ENCODE measurements at places on chromosomes 2 and 18.

DNA sequence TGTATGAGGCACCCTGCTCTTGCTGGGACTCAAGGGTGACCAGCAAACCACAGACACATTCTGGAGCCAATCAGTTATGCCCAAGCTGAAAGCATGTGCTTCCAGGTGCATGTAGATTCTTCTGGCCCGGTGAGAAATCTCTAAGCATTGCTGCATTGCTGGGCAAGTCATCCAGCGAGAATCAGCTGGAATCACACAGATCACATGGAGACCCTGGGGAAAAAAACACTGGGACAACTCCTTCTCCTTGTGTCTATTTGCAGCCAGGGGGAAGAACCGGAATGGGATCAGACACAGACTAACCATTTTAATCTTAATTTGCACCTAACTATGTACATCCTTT is 119.7 kb upstream of the KLF7 start:
- DNase-seq = no peak

- no peak for DNase-seq
Observed at GRCh38 chr2:26615860-26616705, 25.1 kb downstream of the CIB4 start.

- no peak for DNase-seq
Observed at GRCh38 chr2:132662732-132663131, 7.3 kb downstream of the LYPD1 start.

DNA sequence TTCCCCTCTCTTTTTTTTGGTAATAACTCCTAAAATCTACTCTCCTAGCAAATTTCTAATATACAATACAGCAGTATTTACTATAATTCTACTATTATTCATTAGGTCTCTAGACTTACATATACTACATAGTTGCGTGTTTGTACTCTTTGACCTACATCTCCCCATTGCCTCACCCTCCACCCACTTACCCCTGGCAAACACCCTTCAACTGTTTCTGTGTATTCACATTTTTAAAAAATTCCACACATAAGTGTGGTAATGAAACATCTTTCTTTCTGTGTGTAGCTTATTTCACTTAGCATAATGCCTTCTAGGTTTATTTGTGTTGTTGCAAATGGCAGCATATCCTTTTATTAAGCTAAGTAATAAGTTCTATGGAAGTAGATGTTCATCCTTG is 336.0 kb downstream of the CCDC85A start:
- no peak for DNase-seq

DNA sequence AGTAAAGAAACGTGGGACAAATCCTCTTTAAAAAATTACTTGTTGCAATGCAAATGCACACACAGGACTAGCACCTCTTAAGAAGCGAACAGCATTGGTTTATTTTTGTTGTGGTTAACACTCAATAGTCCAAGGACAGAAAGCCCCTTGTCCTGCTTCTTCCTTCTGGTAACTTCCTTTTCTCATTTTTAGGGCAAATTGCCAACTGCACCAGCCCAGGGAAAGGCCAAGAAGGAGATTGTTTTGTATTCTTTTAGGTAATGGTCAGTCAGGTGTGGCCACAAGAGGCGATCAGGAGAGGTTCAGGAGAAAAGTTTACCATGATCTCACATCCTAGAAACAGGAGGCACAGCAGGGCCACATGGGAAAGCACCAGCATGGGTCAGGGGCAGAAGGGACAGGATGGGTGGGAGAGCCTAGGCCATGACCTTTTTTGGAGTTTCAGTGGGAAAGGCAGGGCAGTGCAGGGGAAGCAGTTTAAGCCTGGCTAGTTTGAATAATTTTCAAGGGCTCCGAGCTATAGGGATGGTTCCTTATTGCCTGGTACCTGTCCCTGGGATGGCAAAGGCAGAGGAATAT is 73.0 kb downstream of the CHRNA1 start:
- no peak for DNase-seq

DNA sequence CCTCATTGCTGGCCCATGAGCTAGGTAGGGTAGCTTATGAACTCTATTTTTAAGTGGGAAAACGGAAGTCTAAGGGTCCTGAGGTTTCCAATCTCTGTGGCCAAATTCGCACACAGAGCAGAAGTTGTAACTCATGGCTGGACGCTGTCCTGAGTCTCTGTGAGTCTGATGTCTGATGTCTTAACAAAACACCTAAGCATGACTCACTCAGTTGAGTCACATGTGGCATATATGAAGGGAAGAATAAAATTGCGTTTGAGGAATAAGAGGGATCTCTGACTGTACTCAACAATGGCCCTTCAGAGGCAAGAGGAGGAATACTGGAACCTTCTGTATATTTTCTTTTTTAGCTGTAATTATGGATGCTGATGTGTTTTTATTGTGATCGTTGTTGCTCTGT is 569.7 kb downstream of the RIT2 start:
- DNase-seq = no peak

DNA sequence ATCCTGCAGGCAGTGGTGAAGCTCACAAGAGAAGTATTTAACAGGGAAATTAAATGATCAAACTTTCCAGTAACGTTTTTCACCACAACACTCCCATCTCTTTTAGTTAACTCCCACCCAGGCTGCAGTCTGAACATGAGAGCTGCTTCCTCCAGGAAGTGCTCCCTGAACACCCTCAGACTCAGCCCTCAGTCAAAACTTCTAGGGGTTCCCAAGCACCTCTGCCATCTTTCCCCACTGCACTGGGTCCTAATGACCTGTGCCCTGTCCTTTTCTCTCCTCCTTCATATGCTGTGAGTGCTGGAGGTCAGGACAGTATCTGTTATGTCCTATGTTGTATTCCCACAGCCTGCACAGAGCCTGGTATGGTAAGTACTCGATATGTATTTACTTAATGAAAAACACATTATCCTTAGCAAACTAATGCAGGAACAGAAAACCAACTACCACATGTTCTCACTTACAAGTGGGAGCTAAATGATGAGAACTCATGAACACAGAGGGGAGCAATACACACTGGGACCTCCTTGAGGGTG is 49.2 kb upstream of the ASPRV1 start:
- DNase-seq = no peak

GRCh38 chr2:86023366-86023712 is 82.3 kb downstream of the POLR1A start:
- no peak for DNase-seq

- no peak for DNase-seq
Observed at GRCh38 chr2:104616856-104617255, 237.1 kb upstream of the POU3F3 start.

DNA sequence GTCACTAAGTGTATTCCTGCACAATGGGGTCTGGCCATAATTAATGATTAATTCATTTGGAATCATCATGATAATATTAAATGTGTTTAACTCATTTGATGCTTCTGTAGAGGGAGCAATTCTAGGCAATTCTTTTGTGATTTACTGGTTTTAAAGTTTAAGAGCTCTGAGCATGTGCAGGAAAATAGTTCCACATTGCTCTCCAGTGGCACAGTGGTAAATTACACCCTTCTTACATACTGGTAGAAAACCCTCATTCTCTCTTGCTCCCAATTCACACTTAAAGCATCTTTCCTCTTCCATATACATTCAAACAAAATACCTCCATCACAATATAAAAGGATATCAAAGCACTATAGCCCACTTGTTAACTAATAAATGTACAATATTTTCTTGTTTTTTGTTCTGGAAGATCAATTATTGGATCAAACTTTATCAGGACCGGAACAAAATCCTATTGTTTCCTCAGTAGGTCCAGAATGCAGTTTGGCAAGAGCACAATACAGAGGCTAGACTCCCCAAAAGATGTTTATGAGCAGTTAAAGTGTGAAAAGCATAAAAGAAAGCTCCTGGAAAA is 844.3 kb downstream of the MBD2 start:
- DNase-seq = no peak

DNA sequence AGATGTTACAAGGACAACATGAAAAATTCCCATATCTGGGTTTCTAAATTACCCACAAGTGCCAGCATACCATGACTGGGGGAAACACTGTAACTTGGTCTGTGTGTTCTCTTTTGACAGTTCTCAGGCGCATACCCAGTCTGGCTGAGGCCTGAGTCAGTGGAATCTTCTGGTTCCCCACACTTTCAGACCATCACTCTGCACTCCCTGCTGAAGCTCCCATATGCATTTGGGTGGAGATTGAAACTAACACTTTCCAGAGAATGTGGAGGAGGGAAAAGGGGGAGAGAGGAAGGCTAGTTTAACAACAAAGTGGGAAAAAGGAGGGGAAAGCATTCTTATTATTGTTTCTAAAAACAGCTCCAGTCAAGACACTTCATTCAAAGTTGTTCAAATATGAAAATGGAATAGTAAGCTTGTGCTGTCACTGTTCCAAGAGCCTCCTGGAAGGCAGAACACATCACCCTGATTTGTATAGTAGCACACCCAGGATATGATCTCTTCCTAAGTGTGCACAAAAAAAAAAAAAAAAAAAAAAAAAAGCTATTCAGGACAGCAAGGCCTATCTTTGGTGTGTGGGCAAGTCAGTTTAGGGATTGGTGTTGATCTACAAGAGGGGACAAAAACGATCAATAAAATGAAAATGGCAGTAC is 48.1 kb upstream of the CTIF start:
- no peak for DNase-seq

GRCh38 chr18:49021433-49022129 is 70.8 kb upstream of the SMAD7 start:
- DNase-seq = peak; percentile 56

- DNase-seq = no peak
Observed at GRCh38 chr2:96662360-96662759, 19.8 kb downstream of the FER1L5 start.

GRCh38 chr18:23884681-23885375 is 129.7 kb upstream of the TTC39C start:
- no peak for DNase-seq

GRCh38 chr2:47388888-47389287 is 14.1 kb upstream of the MSH2 start:
- no peak for DNase-seq

- DNase-seq = no peak
Observed at GRCh38 chr2:71950256-71951082, 197.2 kb downstream of the CYP26B1 start.

GRCh38 chr2:118991554-118991953 is 49.6 kb downstream of the MARCO start:
- DNase-seq = no peak

GRCh38 chr2:10707831-10708230 is 13.6 kb upstream of the ATP6V1C2 start:
- no peak for DNase-seq

DNA sequence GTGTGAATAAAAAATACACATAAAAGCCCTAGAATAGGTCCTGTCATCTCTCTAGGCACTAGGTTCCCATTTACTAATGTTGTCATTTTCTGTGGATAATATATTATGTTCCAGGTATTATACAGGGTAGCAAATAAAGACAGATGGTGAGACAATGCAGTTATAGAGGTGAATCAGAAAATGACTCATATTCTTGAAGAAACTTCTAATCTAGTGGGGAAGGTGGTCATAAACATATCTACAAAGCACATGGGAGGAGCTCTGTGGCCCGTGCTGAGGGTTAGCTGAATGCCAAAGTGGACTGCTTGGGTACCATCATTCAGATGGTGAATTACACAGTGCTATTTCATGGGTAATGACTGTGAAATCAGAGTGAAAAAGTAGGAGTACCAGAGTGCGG is 700.9 kb downstream of the ERBB4 start:
- no peak for DNase-seq

- DNase-seq = no peak
Observed at GRCh38 chr2:238428866-238429265, 2.1 kb downstream of the ASB1 start.

GRCh38 chr18:30342675-30343074 is 699.9 kb downstream of the DSC3 start:
- no peak for DNase-seq

GRCh38 chr2:69645031-69645431 is 1.5 kb upstream of the AAK1 start:
- DNase-seq = no peak

- no peak for DNase-seq
Observed at GRCh38 chr2:19614066-19614465, 255.6 kb upstream of the OSR1 start.

GRCh38 chr2:226792155-226792881 is 7.3 kb downstream of the IRS1 start:
- DNase-seq = no peak

- DNase-seq = no peak
Observed at GRCh38 chr2:174778085-174778981, 14.1 kb upstream of the CHRNA1 start.

DNA sequence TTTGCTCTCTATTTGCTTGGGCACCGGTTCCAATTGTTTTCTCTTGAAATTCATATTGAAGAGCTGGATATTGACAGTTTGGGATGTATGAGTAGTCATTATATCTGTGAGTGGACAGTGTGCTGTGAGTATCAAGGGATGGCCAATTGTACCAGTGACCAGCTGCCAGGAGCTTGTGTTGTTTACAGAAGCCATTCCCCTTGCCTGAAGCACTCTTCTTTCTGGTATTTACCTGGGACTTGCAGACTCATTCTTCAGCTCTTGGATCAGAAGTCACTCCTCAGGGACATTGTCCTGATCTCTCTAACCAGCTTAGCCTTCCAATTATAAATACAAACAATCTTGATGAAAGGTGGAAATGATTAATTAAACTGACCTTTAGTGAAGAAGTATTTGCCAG is 438.3 kb upstream of the LRATD1 start:
- DNase-seq = no peak

- no peak for DNase-seq
Observed at GRCh38 chr2:120650022-120650644, 85.5 kb upstream of the GLI2 start.

DNA sequence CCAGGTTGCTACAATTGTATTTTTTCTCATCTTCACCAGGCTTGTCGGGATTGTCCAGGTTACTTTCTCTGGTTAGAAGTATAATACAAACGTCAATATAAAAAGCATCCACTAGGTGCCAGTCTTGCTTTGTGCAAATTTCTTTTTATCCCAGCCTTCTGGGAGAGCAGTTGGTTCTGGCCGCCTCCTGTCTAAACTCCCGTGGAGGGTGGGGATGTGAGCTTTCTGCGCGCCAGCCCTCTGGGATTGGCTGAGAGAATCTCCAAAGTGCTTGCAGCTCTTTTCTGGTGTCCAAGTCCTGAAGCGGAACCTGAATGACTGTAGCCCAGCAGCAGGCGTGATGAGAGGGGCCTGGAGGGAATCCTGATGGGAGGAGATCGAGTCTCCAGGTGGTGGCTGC is 22.4 kb upstream of the TOGARAM2 start:
- peak; percentile 39 for DNase-seq

- no peak for DNase-seq
Observed at GRCh38 chr18:76489081-76489480, 6.0 kb downstream of the ZNF516 start.

GRCh38 chr2:196201229-196202009 is 30.0 kb upstream of the STK17B start:
- DNase-seq = no peak

DNA sequence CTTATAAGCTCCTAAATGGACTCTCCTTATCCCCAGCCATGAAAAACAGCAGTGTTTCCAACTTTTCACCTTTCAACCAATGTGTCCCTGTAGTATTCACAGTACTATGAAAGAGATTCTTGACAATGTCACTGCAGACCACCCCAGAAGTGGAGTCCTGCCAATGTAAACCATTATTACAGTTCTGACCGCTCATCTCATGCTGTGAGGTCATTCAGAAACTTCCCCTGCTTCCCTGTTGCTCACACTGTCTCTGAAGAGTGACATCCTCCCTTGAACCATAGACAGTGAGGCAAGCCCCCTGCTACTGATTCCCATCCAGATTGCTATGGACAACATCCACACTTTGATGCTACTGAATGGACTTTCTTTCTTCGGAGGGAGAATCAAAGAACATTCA is 1523.7 kb upstream of the ACVR2A start:
- no peak for DNase-seq

- no peak for DNase-seq
Observed at GRCh38 chr2:19209575-19210341, 148.7 kb downstream of the OSR1 start.

GRCh38 chr18:36527740-36528455 is 230.4 kb downstream of the FHOD3 start:
- no peak for DNase-seq
